HCT116 (cell line): ENCODE measurements at places on chromosomes 7 and 10.

GRCh38 chr7:154836021-154836448 lies 166.9 kb downstream of the PAXIP1 start:
- no peak for DNase-seq

DNA sequence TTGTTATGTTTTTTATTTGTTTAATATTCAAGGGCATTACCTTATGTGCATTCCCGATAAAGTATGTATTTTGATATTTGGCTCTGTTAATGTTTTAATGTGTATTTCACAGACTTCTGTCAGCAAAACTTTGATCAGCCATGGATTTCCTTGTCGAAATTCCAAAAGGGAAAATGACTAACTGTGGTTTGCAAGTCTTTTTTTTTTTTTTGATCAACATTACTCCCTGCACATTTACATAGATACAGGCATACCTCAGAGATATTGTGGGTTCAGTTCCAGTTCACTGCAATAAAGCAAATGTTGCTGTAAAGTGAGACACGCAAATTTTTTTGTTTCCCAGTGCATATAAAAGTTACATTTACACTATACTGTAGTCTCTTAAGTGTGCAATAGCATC lies 351.9 kb downstream of the CXCL12 start:
- no peak for DNase-seq

GRCh38 chr7:158351051-158351450 lies 236.6 kb downstream of the PTPRN2 start:
- DNase-seq = no peak

DNA sequence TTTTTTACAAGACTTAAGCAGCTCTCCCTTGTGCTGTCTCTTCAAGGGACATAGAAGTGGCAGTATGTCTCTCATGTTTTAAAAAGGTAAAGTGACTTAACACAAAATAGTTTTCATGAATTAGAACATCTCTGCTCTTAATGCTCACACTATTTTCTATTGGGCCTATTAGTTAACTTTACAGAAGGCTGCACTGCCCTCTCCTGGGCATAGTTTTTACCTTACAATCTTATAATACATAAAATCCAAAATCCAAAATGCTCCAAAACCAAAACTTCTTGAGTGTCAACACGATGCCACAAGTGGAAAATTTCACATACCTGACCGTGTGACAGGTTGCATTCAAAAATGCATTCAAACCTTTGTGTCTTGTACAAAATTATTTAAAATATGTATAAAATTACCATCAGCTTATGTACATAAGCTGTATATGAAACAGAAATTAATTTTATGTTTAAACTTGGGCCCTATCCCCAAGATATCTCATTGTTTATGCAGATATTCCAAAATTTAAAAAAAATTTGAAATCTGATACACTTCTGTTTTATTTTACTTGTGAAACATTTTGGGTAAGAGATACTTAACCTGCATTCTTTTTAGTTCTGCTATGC lies 25.8 kb downstream of the TES start:
- DNase-seq = no peak

DNA sequence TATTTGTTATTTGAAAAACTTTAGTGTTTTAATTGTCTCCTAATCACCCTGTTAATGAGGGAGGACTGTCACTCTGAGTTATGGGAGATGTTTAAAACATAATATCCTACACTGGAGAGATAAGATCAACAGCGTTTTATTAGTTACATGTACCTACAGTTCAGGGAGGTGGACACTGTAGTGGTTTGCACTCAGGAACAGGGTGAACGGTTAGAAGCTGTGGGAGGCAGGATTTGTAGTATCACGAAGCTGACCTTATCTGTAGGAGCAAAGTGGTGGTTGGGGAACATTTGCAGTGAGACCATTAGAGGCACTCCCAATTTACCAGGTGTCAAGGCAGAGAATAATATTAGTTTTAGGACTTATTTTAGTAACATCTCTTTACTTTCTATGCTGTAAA lies 193.3 kb upstream of the KCND2 start:
- DNase-seq = no peak

DNA sequence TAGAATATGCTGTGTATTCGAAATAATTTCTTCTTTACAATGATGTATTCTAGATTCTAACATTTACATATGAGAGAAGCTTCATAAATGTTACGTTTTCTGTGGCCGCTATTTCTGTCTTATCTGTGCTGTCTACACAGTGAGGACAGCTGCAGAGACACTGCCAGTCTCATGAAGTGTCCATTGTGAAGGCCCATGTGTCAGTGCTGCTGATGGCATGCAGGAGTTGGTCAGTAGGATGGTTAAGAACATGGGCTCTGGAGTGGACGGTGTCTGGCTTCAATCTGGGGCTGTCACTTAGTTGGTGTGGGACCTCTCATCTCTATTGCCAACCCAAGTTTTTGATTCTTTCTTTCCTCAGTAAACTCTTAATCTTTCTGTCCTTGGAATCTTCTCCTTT lies 137.3 kb downstream of the SDK1 start:
- DNase-seq = no peak
